H9 (cell line): ENCODE measurements at places on chromosomes 2 and 18. TPM values are rescaled to one million over a fixed set of nuclear protein-coding genes. Genes with fewer than 3 reads are reported as not detected.

DNA sequence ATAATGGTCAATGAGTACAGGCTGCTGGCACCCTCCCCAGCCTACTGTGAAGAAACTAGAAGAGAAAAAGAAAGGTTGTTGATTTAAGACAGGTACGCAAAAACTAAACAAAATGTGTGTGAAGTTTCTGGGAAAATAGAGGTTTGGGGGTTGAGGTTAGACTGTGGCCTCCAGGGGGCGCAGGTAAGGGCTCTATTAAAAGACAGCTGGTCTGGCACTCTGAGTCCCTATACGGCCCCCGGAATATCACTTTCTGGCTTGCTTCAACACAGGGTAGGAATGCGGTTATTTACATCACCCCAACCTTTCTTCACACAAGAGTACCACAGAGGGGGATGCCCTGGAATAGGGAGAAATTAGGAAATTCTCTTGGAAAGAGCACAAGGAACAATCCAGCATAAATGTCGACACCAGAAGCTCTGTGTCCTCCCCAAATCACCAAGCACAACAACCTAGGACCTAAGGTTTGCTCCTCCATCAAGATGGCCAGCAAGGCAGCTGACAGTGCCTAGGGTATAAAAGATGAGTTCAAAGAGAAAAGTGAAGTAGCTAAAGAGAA lies 480.8 kb upstream of the KLHL29 start:
- no peaks in the 10 kb centered on the region for H3K36me3 ChIP-seq
- H3K27me3 ChIP-seq: no peaks in the 10 kb centered on the region
- peak; percentile 67 for DNase-seq
- no peaks in the 10 kb centered on the region for H3K4me1 ChIP-seq
- H3K4me3 ChIP-seq: no peak overlapping the region

Gene IL1A
- 0.35 and 0.39 TPM in 2 replicates for total RNA-seq

GRCh38 chr2:201460532-201460931 lies 9.0 kb downstream of the STRADB start:
- peaks cover 28% of the 10 kb centered on the region for H3K36me3 ChIP-seq
- no peak overlapping the region for H3K27ac ChIP-seq
- no peak for DNase-seq
- no peaks in the 10 kb centered on the region for H3K4me1 ChIP-seq

Gene KCNF1
- 3.2 and 4.8 TPM in 2 replicates for total RNA-seq

- H3K4me3 ChIP-seq: no peak overlapping the region
- H3K36me3 ChIP-seq: no peaks in the 10 kb centered on the region
- no peaks in the 10 kb centered on the region for H3K4me1 ChIP-seq
Measured at GRCh38 chr2:236531195-236531594, 38.4 kb upstream of the ACKR3 start.

GRCh38 chr18:63187223-63187574 lies 132.4 kb downstream of the BCL2 start:
- H3K4me3 ChIP-seq: no peak overlapping the region
- H3K4me1 ChIP-seq: no peaks in the 10 kb centered on the region
- H3K27me3 ChIP-seq: no peaks in the 10 kb centered on the region
- DNase-seq: no peak
- no peak overlapping the region for H3K27ac ChIP-seq

GRCh38 chr2:119490653-119491195 lies 33.6 kb downstream of the SCTR start:
- H3K36me3 ChIP-seq: no peaks in the 10 kb centered on the region
- H3K4me3 ChIP-seq: no peak overlapping the region
- H3K27ac ChIP-seq: no peak overlapping the region

DNA sequence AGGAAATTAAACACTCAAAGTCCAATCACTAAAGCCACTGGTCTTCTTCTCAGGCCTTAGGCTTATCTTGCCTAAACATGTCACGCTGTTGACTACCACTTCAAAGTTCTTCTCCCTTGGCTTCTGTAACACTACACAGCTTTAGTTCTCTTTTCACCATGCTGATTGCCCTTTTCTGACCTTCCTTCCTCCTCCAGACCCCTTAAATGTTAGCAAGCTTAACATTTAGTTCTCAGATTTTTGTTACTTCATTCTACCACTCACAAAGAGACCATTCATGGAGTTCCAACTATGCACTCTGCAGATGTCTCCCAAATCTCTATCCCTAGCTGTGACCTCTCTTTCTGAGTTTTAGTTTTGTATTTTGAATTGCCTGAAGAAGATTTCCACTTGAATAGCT lies 64.4 kb downstream of the TTC21B start:
- H3K36me3 ChIP-seq: peaks cover 3% of the 10 kb centered on the region
- H3K27me3 ChIP-seq: no peaks in the 10 kb centered on the region
- no peak overlapping the region for H3K4me3 ChIP-seq

Gene IL36A
- total RNA-seq: not detected in 2 replicates

Gene MOGAT1
- not detected in 2 replicates for total RNA-seq

DNA sequence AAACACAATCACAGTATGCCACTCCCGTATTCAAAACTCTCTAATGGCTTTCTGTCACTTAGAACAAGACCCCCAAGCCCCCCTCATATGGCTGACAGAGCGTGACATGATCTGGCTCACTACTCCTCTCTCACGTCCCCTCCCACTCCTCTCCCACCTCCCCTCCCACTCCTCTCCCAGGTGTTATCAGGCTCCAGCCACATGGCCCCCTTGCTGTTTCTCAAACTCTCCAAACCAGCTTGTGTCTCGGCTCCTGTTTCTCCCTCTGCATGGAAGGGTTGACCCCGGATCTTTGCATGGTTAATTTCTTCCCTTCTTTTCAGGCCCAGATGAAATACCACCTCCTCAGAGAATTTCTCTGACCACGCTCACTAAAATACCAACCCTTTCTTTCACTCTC lies 180.8 kb downstream of the SLC8A1 start:
- no peak overlapping the region for H3K27ac ChIP-seq
- no peaks in the 10 kb centered on the region for H3K4me1 ChIP-seq
- no peaks in the 10 kb centered on the region for H3K27me3 ChIP-seq
- DNase-seq: no peak
- no peaks in the 10 kb centered on the region for H3K36me3 ChIP-seq

Gene EGR4
- 0.85 and 1.2 TPM in 2 replicates for total RNA-seq

- no peaks in the 10 kb centered on the region; the same call in 1 of the 2 replicates for H3K4me1 ChIP-seq
- DNase-seq: no peak
- peaks cover 4% of the 10 kb centered on the region; the same call in 1 of the 2 replicates for H3K36me3 ChIP-seq
- H3K27me3 ChIP-seq: no peaks in the 10 kb centered on the region
- no peak overlapping the region for H3K27ac ChIP-seq
Measured at GRCh38 chr2:64951306-64951953, 37.8 kb upstream of the SLC1A4 start.

Gene LDLRAD4
- total RNA-seq: 1.8 and 3.9 TPM in 2 replicates

DNA sequence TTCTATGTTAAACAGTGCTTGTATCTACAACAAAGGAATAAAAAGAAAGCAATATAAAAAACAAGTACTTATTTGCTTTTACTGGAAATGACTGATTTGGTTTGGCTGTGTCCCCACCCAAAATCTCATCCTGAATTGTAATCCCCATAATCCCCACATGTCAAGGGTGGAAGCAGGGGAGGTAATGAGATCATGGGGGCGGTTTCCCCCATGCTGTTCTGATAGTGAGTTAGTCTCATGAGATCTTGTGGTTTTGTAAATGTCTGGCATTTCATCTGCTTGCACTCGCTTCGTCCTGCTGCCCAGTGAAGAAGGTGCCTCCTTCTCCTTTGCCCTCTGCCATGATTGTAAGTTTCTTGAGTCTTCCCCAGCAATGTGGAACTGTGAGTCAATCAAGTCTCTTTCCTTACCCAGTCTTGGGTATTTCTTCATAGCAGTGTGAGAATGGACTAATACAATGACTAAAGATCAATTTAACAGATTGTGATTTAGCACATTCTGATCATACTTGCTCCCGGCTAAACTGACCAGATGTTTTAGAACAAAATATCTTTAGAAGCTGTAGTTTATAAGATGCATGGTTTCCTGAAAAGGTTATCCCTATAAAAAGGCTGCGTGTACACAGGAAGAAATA lies 19.9 kb downstream of the PTH2R start:
- no peaks in the 10 kb centered on the region for H3K27me3 ChIP-seq
- DNase-seq: no peak

Gene FAP
- not detected in 2 replicates for total RNA-seq
